SK-N-SH (cell line): ENCODE measurements at places on chromosomes 6 and 20. TPM values are rescaled to one million over a fixed set of nuclear protein-coding genes. Genes with fewer than 3 reads are reported as not detected.

PROKR2 gene
- 0.13 and 0.44 TPM in 2 replicates for polyA plus RNA-seq

MATN4 gene
- polyA plus RNA-seq = 0.13 and 0.16 TPM in 2 replicates

AKIRIN2 gene
- polyA plus RNA-seq = 12.3 and 19.0 TPM in 2 replicates

B3GALT4 gene
- polyA plus RNA-seq = 0.55 and 0.56 TPM in 2 replicates

CCN6 gene
- not detected in 2 replicates for polyA plus RNA-seq

SALL4 gene
- 0.82 and 1.2 TPM in 2 replicates for polyA plus RNA-seq

GPR63 gene
- polyA plus RNA-seq = 0.53 and 0.73 TPM in 2 replicates

OR2H1 gene
- not detected in 2 replicates for polyA plus RNA-seq

FILIP1 gene
- polyA plus RNA-seq = 0.03 TPM in 2 replicates

COL9A1 gene
- polyA plus RNA-seq = 0.05 TPM in 1 of 2 replicates, not detected in the other

VSX1 gene
- not detected in 2 replicates for polyA plus RNA-seq

DOK5 gene
- polyA plus RNA-seq = 12.3 and 12.4 TPM in 2 replicates

POPDC3 gene
- polyA plus RNA-seq = 19.0 and 21.3 TPM in 2 replicates

TNXB gene
- polyA plus RNA-seq = 0.48 and 0.55 TPM in 2 replicates

HFE gene
- not detected in 2 replicates for polyA plus RNA-seq

CAPN11 gene
- polyA plus RNA-seq = not detected in 2 replicates

GPANK1 gene
- polyA plus RNA-seq = 18.3 and 19.1 TPM in 2 replicates

BTBD9 gene
- 2.2 and 3.2 TPM in 2 replicates for polyA plus RNA-seq

MOG gene
- polyA plus RNA-seq = not detected in 2 replicates

FAM209B gene
- polyA plus RNA-seq = not detected in 2 replicates

POM121L2 gene
- not detected in 2 replicates for polyA plus RNA-seq

DNA sequence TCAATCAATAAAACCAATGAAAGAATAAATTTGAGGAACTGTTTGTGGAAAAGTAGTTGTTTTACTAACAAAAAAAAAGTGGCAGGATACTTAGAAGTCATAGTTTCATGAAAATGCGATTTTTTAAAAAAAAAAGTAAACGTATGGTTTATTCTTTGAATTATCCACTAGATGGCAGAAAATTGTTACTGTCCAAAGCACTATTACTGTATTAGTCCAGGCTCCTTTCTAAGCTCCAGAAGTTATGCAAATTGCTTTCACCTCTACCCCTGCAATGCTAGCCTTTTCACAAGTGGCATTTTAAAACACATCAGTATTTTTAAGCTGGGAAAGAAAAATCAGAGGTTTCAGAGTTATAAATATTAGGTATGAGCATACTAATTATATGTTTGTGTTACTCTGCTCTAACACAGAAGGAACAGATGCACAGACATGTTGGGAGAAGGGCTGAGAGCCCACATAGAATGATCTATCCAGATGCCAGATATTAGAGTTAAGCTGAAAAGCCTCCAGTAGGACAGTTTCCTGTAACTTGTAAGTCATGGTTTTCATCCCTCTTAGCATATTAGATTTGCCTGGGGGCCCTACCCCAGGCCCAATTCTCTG lies 63.9 kb downstream of the FHL5 start:
- DNase-seq = peak; percentile 51

GRCh38 chr6:91337967-91338366 lies 751.1 kb upstream of the MAP3K7 start:
- no peak for DNase-seq

DNA sequence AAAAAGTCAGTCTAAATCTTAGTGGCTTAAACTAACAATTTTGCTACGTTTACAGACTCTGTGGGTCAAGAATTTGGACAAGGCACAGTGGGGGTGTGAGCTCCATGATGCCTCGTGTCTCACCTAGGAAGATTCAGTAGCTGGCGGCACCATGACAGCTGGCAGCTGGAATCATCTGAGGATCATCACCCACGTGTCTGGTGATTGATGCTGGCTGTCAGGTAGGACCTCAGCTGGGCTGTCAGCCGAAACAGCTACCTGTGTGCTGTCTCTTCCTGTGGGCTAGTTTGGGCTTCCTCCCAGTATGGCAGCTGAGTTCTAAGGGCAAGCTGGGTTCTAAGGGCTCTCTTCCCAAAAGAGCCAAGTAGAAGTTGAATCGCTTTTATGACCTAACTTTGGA lies 26.4 kb upstream of the DLGAP4 start:
- DNase-seq = no peak

- DNase-seq = no peak
Measured at GRCh38 chr6:127514179-127514772, 4.9 kb downstream of the MTCL3 start.

DNA sequence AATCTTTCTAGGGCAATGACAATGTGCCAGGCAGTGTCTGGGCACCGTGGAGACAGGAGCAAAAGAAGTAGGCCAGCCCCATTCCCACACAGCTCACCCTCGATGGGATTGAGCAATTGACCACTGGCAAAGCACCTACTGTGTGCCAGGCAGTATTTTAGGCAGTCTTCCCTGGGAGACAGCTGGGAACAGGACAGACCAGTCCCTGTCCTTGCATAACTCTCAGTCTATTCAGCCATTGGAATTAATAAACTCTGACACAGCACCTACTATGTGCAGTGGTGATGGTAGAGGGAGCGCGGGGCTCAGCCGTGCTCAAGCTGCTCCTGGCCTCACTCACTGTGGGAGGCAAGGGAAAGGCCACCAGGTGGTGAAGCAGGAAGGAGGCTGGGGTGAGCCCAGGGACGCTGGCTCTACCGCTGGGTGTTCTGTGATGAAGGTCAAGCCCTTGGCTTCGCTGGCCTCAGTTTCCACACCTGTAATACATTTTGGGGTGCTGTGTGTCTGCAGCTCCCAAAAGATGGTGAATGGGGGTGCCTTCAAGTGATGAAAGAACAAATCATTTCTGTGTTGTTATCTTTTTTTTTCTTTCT lies 122.3 kb upstream of the PMEPA1 start:
- DNase-seq = no peak

DNA sequence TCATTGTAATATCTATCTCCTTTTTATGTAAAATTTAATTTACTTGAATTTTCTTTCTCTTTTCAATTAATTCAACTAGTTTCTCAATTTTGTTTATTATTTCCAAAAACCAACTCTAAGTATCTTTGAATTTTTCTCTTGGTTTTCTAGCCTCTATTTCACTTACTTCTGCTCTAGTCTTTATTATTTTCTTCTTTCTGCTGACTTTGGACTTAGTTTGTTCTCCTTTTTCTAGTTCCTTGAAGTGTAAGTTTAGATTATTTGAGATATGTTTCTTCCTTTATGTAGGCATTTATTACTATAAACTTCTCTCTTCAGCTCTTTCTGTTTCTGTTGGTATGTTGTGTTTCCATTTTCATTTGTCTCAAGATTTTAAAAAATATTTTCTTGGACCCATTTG lies 70.8 kb downstream of the TNFAIP3 start:
- no peak for DNase-seq

GRCh38 chr6:38684904-38685303 lies 18.0 kb downstream of the GLO1 start:
- DNase-seq = no peak

GRCh38 chr6:112470950-112471349 lies 123.8 kb downstream of the RFPL4B start:
- no peak for DNase-seq

GRCh38 chr6:141552463-141552862 lies 580.3 kb upstream of the GJE1 start:
- DNase-seq = no peak

DNA sequence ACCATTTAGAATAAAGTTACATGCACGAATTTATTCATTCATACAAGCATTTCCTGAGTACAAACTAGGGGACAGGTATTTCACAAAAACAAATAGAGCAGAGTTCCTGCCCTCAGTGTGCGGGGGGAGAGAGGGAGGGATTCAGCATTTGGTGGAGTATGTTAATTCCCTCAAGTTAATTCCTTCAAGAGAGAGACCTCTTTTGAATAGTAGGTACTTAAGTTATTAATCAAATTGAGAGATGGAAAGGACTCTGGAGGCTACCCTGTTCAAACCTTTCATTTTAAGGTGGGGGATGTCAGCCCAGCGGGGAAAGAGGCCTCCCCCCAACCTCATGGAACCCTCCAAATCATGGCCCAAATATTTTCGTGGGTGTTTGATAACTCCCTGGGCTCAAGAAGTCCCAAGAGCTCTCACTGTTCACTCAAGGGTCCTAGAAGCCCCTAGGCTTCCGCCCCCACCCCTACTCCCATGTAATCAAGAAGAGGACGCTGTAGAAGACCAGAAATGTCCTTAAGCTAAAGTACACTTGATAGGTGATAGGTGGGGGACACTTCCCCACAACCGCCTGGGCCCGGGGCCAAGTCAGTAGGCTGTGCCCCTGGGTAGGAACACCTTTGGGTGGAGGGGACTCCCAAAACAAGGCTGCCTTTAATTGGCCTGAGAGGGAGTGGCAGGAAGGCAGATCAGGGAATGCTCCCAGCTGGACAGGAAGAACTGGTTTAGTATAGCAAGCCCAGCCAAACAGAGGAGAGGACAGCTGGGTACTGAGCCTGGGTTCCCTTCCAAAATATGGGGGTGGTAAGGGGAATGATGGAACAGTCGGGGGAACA lies 2.9 kb downstream of the SDC4 start:
- DNase-seq = no peak

DNA sequence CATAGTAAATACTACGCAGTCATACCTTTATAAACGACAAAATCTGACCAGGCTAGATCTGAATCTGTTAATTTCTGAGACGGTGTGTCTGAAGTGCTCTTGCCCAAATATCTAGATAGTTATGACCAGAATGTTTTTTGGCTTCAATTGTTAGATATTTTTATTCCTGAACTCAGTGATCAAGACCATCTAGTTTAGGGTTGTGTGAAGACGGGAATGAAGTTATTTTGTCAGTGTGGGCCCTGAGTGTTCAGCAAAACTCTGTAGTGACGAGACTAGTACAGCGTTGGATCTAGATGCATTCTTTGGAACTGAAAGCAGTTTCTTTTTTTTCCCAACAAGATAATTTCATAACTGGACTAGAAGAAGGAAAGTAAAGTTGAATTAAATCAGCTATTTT lies 3.1 kb downstream of the STXBP5 start:
- no peak for DNase-seq

GRCh38 chr20:37378785-37379598 lies 33.1 kb downstream of the SRC start:
- DNase-seq = no peak

GRCh38 chr6:1864496-1864895 lies 254.8 kb downstream of the FOXC1 start:
- DNase-seq = no peak

GRCh38 chr20:10667077-10667401 lies 6.8 kb downstream of the JAG1 start:
- no peak for DNase-seq

GRCh38 chr20:34089655-34090345 lies 22.2 kb downstream of the EIF2S2 start:
- DNase-seq = no peak

DNA sequence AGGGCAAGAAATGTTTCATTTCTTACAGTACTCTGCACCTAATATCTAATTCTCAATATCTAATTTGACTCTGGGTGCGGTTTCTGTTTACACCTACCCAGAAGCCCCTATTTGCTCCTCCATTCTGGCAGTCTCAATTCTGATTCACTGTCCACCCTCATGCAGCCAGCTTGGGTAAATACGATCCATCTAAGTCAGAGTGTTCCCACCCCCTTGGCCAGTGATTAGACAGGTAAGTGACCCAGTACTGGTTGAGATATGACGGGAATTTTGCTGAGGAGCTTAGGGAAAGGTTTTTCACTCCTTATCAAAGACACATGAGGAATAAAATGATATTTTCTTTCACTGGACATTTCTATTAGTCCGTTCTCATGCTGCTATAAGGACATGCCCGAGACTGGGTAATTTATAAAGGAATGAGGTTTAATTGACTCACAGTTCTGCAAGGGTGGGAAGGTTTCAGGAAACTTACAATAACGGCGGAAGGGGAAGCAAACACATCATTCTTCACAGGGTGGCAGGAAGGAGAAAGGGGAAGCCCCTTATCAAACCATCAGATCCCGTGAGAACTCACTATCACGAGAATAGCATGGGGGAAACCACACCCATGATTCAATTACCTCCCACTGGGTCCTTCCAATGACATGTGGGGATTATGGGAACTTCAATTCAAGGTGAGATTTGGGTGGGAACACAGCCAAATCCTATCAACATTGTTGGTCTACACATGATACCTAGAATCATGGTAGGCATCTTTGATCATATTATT lies 29.4 kb downstream of the GLO1 start:
- DNase-seq = no peak

DNA sequence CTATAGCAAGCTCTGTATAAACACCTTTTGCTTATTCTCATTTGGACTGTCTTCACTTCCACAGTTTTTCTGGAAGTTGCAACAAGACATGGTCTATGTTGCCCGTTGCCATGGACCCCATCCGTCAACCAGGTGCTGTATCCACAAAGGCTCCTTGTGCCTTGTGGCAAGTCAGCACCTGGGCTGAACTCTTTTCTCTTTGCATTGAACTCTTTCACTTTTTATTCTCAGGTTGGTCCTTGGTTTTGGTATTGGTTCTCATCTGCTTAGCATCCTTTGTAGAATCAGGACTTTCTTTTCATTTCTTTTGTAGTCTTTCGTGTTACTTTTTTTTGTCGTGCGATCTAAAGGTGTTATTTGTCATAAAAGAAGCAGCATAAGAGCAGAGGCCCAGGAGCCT lies 5.0 kb upstream of the GSTA1 start:
- no peak for DNase-seq

GRCh38 chr6:127404133-127404532 lies 55.1 kb downstream of the KIAA0408 start:
- no peak for DNase-seq

DNA sequence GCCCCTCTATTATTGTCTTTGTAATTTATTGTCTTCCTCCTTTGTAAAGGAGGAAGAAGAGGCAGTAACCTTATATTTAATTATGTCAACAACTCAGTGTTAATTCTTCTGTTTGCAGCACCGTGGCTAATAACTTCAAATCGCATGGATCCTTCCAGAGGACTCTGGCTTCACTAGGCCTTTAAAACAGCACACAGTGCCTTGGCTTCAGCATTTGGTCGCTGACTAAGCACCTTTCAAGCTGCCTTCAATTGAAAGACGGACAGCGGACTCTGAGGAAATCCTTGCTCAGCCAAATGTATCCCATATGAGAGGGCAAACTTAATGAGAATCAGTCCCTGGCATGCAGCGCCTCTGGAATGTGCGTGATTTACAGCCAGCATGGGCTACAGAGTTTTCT lies 64.2 kb downstream of the SGK1 start:
- DNase-seq = peak; percentile 12

GRCh38 chr6:3159805-3160781 lies 2.7 kb upstream of the TUBB2A start:
- DNase-seq = no peak

- peak; percentile 6 for DNase-seq
Measured at GRCh38 chr6:34518669-34519365, 37.3 kb downstream of the SPDEF start.

- no peak for DNase-seq
Measured at GRCh38 chr6:129730477-129731165, 20.6 kb upstream of the ARHGAP18 start.

DNA sequence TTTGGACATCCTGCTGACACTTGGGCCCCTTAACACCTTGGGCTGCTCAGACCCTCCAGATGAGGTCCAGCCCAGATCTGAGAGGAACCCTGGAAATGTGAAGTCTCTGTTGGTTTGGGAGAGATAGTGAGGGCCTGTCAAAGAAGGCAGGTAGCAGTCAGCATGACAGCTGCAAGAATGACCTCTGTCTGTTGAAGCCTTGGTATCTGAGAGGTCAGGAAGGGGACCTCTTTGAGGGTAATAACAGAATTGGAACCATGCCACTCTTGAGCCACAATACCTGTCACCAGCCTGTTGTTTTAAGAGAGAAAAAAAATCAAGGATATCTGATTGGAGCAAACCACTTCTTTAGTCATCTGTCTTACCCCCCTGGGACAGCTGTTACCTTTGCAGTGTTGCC lies 4.2 kb downstream of the SYS1 start:
- DNase-seq = no peak

- no peak for DNase-seq
Measured at GRCh38 chr6:168906391-168906790, 347.3 kb downstream of the THBS2 start.

- DNase-seq = no peak
Measured at GRCh38 chr20:39117491-39117890, 155.3 kb downstream of the DHX35 start.
